ENCODE measurements at places on chromosomes 4 and X.

DNA sequence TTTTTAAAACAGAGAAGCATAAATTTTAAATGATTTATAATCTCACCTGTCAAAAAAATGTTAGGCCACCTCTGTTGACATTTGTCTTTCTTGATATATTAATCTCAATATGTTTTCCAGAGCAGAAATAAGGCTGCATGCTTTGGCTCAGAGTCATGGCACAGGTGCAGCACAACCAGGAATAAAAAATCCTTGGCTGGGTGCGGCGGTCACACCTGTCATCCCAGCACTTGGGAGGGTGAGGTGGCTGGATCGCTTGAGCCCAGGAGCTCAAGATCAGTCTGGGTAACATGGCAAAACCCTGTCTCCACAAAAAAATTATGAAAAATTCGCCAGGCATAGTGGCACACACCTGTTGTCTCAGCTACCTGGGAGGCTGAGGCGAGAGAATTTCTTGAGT, 18.1 kb downstream of the CPLX1 start:
- no peak for DNase-seq

DNA sequence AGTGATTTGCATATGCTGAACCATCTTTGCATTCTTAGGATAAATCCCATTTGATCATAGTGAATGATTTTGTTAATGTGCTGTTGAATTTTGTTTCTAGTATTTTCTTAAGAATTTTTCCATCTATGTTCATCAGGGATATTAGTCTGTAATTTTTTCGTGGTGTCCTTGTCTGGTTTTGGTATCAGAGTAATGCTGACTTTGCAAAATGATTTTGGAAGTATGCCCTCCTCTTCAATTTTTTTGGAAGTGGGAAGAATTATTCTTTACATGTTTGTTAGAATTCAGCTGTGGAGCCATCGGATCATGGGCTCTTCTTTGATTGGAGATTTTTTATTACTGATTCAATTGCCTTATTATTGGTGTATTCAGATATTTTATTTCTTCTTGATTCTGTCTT, 54.0 kb upstream of the TRO start:
- DNase-seq: no peak

DNA sequence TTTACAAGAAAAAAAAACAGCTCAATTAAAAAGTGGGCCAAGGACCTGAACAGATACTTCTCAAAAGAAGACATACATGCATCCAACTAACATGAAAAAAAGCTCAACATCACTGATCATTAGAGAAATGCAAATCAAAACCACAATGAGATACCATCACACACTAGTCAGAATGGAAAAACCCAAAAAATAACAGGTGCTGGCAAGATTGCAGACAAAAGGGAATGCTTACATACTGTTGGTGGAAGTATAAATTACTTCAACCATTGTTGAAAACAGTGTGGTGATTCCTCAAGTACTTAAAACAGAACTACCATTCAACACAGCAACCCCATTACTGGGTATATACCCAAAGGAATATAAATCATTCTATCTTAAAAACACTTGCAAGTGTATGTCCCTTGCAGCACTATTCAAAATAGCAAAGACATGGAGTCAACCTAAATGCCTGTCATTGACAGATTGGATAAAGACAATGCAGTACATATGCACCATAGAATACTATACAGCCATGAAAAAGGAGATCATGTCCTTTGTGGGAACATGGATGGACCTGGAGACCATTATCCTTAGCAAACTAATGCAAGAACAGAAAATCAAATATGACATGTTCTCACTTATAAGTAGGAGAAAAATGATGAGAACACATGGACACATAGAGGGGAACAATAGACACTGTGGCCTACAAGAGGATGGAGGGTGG, 97.6 kb downstream of the RAB28 start:
- no peak for DNase-seq

DNA sequence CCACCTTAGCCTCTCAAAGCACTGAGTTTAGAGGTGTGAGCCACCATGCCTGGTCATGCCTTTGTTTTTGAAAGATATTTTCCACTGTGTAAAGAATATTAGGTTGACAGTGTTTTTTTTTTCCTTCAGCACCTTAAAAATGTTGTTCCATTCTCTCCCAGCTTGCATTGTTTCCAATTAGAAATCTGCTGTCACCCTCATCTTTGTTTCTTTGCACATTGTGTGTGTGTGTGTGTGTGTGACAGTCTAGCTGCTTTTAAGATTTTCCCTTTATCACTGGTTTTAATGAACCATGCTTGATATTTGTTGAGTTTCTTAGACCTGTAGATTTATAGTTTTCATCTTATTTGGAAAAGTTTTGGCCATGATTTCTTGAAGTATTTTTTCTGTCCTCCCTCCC, 79.0 kb upstream of the NKX1-1 start:
- no peak for DNase-seq

GRCh38 chr4:85790582-85790981, 315.6 kb downstream of the ARHGAP24 start:
- no peak for DNase-seq

DNA sequence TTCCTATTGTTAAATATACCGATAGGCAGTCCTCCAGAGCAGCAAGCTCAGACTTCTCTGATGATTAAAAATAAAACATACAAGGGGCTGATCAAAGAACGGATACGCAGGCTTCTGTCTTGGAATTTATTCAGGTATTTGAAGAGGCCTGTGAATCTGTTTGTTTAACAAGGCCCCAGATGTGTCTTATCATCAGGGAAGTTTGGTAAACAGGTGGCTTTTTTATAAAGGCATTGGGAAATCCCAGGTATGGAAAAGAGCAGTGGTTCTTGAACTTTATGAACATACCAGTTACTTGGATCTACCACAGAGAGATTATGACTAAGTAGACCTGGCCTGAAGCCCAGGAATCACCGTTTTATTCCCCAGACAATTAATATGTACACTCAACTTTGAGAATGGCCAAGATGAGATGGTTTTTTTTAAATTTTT, 47.9 kb downstream of the SOWAHB start:
- DNase-seq: no peak

DNA sequence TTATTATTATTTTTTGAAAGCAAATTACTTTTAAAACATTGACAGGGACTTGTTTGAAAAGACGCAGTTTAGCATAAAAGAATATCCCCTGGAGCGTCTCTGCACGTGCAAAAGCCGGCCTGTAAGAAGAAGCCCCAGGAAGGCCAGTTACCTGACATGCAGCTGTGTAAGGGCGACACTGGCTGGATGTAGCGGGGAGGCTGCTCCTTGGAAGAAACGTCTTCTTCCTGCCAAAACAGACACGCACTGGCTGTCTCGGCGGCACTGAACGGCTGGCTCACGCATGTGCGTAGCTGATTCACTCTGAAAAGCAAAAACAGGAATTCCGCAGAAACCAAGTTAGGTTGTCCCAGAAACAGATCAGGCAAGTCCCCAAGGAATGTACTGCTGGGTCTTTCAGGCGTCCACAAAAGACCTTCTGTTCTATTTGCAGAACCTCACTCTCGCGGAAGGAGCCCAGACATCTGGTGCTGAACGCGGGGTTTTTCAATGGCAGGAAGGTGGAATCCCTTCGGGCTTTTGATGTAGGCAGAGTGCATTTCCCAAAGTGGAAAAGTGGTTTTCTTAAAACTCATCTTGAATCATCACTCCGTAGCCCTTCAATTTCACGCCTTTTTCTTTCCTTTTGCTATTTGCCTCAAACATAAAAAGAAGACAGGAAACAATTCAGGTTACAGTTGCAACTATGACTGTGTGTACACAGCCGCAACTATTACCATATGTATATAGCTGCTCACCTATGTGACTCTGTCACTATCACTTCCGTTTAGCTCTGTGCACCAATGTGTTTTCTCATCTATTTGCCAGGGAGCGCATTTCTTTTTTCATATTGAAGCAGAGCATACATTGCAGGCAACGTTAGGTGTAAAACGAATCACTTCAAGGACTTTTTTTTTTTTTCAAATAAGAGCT, 38.1 kb upstream of the ARSH start:
- DNase-seq: no peak

DNA sequence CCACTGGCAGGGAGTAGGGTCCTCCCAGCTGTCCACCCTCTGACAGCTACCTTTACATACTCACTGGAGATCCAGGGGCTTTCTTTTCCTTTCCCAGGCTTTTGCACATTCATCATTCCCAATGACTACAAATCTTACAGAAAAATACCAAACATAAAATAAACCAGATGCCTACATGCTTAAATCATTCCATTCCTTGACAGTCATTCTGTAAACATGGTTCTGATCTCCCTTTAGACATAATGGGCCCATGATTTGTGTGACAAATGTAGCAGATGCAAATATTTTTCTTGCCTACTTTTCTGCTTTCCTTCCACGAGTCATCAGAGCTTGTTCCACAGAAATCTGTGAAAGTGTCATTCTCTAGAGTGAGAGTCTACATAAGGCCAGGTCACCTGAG, 207.0 kb downstream of the IDS start:
- DNase-seq: no peak

DNA sequence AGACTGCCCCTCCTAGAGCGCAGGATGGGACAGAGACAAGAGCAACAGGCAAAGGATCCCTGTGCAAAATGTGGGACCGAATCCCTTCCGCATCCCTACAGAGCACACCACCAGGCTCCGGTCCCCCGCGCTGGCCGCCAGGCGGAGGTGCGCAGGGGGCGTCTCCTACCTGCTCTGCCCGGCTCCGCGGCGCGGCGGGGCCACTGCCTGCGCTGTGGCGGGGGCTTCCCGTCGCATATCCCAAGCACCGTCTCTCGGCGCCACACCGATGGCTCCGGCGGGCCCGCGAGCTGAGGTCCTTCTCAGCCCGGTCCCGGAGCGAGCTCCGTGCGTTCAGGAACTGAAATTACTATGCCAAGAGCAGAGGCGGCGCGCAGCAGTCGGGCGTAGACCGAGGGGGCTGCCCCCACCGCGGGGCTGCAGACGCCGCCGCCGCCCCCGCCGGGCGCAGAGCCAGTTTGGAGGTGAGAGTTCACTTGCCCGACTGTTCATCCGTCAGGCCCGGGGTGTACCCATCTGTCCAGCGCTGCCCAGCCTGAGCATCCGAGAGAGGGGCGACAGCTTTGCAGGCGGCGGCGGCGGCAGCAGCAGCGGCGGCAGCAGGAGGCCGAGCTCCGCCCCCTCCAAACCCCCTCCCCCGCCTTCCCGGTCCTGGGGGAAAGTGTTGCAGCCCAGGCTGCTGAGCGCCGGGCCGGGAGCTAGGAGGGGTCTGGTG, at the start of gene GPRIN3:
Gene GPRIN3, minus strand, starts transcription at position 355 of the 715 bp plus-strand sequence. CDS start 57,690 bp downstream, outside the sequence.
- DNase-seq: peak; percentile 48

DNA sequence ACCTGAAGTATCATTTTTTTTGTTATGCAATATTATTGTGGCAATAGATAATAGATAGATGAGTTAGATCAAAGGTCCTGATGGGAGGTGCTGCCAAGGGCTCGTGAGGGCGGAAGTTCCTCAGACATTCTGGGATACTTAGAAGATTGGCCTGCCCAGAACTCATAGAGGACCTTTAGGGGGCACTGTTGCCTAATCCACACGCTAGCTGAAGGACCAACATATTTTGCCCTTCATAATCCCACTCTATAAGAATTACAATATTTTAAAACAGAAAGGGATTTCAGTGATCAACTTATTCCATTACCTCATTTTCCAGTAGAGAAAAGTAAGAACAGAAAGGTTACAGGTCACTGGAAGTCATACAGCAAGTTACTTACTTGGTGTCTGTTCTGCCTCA, 22.9 kb upstream of the COX7B2 start:
- DNase-seq: no peak

GRCh38 chr4:6546681-6547447, 28.1 kb upstream of the MAN2B2 start:
- DNase-seq: peak; percentile 68

- DNase-seq: no peak
Measured at GRCh38 chr4:108426493-108426892, 193.9 kb upstream of the RPL34 start.

- DNase-seq: no peak
Measured at GRCh38 chr4:181043486-181043885, 1199.7 kb upstream of the TENM3 start.

DNA sequence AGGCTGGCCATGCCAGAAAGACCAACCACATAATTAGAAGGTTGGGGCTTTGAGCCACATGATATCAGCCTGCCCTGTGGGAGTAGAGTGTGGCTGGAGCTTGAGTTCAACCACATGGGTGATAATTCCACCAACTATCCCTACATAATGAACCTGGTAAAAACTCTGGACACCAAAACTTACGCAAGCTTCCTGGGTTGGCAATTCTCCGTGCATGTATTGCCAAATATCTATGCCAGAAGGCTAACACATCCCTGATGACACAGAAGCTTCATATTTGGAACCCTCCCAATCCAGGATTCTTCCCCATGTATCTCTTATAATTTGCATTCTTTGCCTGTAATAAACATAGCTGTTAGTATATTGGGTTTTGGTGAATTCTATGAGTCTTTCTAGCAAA, 68.2 kb downstream of the FUNDC1 start:
- no peak for DNase-seq

- no peak for DNase-seq
Measured at GRCh38 chr4:146273204-146273901, 59.0 kb downstream of the REELD1 start.

DNA sequence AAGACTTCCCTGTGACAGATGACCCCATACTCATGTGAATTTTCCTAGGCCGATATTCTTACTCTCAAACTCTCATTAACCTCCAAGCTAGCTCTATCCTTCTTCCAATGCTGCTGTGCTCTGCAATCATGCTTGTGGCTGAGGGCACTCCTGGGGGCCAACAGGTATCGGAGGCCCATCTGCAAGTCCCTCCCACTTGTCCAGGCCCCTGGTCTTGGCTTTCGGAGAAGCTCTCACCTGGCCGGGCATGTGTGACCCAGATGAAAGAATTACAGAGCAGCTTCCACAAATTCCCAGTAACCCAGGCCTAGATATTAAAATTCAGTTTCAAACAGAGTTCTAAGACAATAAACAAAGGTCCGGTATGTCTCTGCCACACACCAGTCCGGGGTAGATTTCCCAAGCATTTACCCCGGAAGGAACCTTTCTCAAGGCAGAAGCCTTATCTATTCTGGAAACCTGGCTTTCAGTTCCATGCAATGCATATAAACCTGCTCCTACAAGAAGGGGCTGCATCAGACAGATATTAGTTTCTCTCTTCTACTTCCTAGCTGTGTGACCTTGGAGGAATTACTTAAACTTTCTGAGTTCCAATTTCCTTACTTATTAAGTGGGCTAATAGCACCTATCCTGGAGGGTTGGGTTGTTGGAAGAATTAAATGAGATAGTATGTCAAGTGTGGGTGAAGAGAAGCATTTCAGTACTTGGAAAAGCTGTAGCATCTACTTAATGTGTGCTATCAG, 270.8 kb downstream of the PTTG2 start:
- DNase-seq: no peak
